Chondrocyte (in vitro differentiated cells): ENCODE measurements at places on chromosomes 2 and 18. TPM values are rescaled to one million over a fixed set of nuclear protein-coding genes. Genes with fewer than 3 reads are reported as not detected.

Gene SERPINB4
- total RNA-seq = not detected in 3 replicates

Gene ASPRV1
- 0.21 to 1.2 TPM (median 0.35 TPM) in 3 replicates for total RNA-seq

GRCh38 chr2:138760676-138761075, 19.5 kb downstream of the NXPH2 start:
- no peak for DNase-seq
- no peaks in the 10 kb centered on the region for H3K36me3 ChIP-seq
- H3K4me1 ChIP-seq = no peaks in the 10 kb centered on the region
- H3K4me3 ChIP-seq = no peak overlapping the region

Gene HMSD
- not detected in 3 replicates for total RNA-seq

Gene DSG1
- total RNA-seq = not detected in 3 replicates

DNA sequence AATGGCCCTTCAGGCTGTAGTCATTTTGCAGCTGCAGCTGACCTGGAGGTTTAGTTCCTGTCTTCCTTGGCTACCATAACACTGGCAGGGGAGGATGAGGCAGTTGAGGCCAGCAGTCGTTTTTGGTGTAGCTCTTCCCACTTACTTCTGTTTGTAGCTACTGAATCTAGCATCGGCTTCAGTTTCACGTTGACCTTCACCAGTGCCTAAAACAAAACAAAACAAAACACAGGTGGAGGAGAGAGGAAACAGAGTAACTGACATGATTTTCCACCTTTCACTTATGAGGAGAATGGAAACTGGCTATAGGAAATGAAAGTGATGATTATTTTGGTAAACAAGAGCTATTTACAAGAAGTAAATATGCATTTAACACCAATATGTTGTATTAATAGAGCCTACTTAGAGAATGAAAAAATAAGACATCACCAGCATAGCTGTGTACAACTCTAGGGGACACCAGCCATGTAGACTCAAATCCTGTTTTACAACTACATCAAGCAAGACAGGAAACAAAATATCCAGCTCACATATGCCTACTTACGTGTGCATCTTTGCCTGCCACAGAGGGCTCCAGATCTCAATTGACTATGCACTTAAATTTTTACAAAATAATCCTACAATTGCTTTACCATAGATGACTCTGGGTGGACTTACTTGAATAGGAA, 236.9 kb downstream of the AGPS start:
- H3K4me3 ChIP-seq = no peak overlapping the region
- H3K27me3 ChIP-seq = peaks cover 2% of the 10 kb centered on the region
- H3K36me3 ChIP-seq = no peaks in the 10 kb centered on the region
- no peak overlapping the region for H3K27ac ChIP-seq

Gene PARD6G
- total RNA-seq = 10.9 to 17.7 TPM (median 17.0 TPM) in 3 replicates

Gene IL36RN
- not detected in 3 replicates for total RNA-seq

- peaks cover 34% of the 10 kb centered on the region for H3K4me1 ChIP-seq
- no peaks in the 10 kb centered on the region for H3K36me3 ChIP-seq
- no peak overlapping the region for H3K4me3 ChIP-seq
- H3K27ac ChIP-seq = no peak overlapping the region
- H3K27me3 ChIP-seq = no peaks in the 10 kb centered on the region
Observed at GRCh38 chr2:10341193-10341592, 38.5 kb downstream of the HPCAL1 start.

Gene COL4A4
- total RNA-seq = 6.3 to 18.4 TPM (median 7.3 TPM) in 3 replicates

Gene MYL12B
- 241 to 327 TPM (median 323 TPM) in 3 replicates for total RNA-seq

Gene CYP26B1
- total RNA-seq = 2.7 to 4.9 TPM (median 4.7 TPM) in 3 replicates

- H3K36me3 ChIP-seq = peaks cover 19% of the 10 kb centered on the region
- DNase-seq = no peak
- H3K27ac ChIP-seq = peak overlapping the region; percentile 49
- H3K27me3 ChIP-seq = no peaks in the 10 kb centered on the region
- H3K4me3 ChIP-seq = no peak overlapping the region
- H3K4me1 ChIP-seq = peaks cover 21% of the 10 kb centered on the region
Observed at GRCh38 chr2:32496662-32497061, 131.2 kb upstream of the TTC27 start.

Gene TMEM163
- total RNA-seq = 0.07 TPM in 1 of 3 replicates, not detected in the others

GRCh38 chr2:196985511-196986183, 59.1 kb upstream of the PGAP1 start:
- H3K4me1 ChIP-seq = peaks cover 23% of the 10 kb centered on the region
- H3K27me3 ChIP-seq = no peaks in the 10 kb centered on the region
- DNase-seq = no peak
- H3K4me3 ChIP-seq = no peak overlapping the region

Gene MOGAT1
- total RNA-seq = not detected in 3 replicates

Gene NTSR2
- total RNA-seq = not detected in 3 replicates

DNA sequence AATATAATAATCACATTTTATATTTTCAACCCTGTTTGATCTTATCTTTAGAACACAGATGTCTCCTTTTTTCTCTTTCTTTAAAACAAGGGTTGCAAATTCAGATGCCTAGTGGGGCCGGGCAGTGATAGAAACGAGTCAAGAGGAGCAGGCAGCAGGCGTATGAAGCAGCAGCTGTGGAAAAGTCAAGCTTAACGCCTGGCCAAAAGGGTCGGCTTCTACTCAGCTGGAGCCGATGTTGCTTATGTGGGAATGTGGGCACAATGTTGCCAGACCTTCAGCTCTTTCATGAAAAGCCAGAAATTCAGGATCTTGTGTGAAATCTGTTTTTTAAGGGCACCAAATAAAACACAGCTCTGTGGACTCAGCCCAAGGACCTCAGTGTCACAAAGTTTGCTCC, 642.7 kb downstream of the ARHGAP15 start:
- H3K36me3 ChIP-seq = no peaks in the 10 kb centered on the region
- no peaks in the 10 kb centered on the region for H3K27me3 ChIP-seq
- no peak overlapping the region for H3K27ac ChIP-seq
- no peaks in the 10 kb centered on the region for H3K4me1 ChIP-seq
- no peak for DNase-seq

DNA sequence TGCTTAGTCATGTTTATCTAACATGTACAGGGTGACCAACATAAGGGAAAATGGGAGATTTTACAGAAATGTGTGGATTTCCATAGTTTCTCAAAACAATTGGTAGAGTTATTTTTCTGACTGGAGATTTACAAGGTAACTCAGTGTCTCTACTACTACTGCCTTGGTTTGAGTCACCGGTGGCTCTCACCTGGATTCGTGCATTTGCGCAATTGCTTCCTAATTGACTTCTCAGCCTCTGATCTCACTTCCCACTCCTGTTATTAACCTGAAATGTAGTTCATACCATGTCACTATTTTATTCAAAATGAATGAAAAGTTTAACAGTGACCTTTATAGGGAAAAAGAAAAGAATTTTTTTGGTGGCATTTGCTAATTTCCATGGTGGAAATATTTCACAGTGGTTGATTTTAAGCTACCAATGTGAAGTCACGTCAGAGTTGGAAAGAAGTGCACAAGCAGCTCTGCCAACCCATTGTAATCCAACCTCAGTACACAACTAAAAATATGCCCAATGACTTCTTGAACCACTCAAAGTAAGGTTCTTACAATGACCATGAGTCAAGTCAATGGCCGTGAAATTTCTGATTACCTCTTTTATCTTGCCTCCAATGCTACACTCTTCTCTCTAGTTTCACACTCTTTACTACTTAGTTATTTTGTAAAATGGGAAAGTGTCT, 94.0 kb downstream of the NYAP2 start:
- no peak overlapping the region for H3K27ac ChIP-seq
- no peaks in the 10 kb centered on the region for H3K36me3 ChIP-seq
- DNase-seq = no peak
- H3K27me3 ChIP-seq = no peaks in the 10 kb centered on the region
- H3K4me1 ChIP-seq = no peaks in the 10 kb centered on the region
- H3K4me3 ChIP-seq = no peak overlapping the region

DNA sequence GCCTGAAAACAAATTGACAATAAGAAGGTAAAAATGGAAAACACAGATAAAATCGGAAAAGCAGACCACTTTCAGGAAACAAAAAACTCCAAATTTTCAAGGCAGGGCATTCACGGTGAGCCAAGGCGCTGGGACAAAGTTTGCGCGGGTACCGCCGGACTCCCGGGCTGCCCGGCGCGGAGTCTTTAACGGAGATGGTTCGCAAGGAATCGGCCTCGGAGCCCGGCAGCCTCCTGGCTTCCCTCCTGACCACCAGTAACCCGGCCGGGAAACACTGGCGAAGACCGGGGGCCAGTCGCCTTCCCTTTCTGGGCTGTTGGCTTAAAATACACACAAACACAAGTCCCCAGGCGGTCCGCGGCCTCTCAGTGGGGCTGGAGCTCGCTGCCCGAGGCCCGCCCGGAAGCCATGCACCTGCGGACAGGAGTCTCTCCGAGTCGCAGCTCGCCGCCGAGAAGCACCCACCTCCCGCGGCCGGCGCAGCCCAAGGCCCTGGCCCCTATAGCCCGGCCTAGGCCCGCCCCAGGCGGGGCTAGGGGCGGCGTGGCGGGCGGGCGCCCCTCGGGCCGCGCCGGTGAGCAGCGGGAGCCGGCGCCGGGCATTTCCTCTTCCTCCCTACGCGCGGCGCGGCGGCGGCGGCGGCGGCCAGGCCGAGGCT, 622 bp upstream of the KCMF1 start:
- peak overlapping the region; percentile 97 for H3K27ac ChIP-seq
- H3K36me3 ChIP-seq = no peaks in the 10 kb centered on the region
- peak; percentile 92 for DNase-seq
- H3K27me3 ChIP-seq = no peaks in the 10 kb centered on the region
- peak overlapping the region; percentile 96 for H3K4me3 ChIP-seq

Gene PSMA8
- total RNA-seq = not detected in 3 replicates

Gene HPCAL1
- 18.7 to 44.0 TPM (median 19.3 TPM) in 3 replicates for total RNA-seq

- peaks cover 62% of the 10 kb centered on the region for H3K4me1 ChIP-seq
- no peaks in the 10 kb centered on the region for H3K27me3 ChIP-seq
- H3K27ac ChIP-seq = peak overlapping the region; percentile 91
Observed at GRCh38 chr2:27795093-27795834, 23.7 kb downstream of the MRPL33 start.

Gene CYRIA
- 2.0 to 2.1 TPM in 2 of 3 replicates, not detected in the other for total RNA-seq

Gene ERFE
- 1.8 to 10.3 TPM (median 9.4 TPM) in 3 replicates for total RNA-seq

Gene IL1RL2
- total RNA-seq = 0.07 to 0.46 TPM in 2 of 3 replicates, not detected in the other

DNA sequence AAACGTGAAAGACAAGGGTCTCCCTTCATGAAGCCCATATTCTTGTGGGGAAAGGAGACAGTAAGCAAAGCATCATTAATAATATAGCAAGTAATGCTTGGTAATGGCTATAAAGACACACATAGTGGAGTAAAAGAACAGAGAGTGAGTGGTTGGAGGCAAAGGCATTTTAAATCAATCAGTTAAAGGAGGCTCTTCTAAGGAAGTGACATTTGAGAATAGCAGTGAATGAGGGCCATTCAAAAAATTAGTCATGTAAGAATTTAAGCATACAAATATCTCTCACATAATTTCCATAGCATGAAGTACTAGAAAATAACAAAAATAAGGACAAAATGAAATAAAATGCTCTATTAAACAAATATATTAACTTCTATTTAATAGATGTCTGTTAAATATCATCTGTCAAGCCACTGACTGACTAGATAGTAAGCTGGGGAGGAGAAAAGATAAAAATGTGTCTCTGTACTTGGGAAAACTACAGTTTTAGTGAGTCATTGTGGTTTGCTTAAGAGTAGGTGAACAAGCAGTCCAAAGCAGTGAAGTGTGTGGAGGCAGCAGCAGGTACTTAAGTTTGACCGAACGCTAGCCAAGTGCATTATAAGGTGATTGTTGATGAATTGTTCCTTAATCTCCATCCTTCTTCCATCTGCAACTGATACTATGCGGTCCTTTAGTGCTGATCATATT, 160.1 kb downstream of the PARD3B start:
- no peak for DNase-seq
- H3K4me1 ChIP-seq = peaks cover 43% of the 10 kb centered on the region
- peak overlapping the region; percentile 58 for H3K27ac ChIP-seq
- H3K36me3 ChIP-seq = no peaks in the 10 kb centered on the region
- no peaks in the 10 kb centered on the region for H3K27me3 ChIP-seq
- H3K4me3 ChIP-seq = no peak overlapping the region

- DNase-seq = no peak
- no peaks in the 10 kb centered on the region for H3K27me3 ChIP-seq
Observed at GRCh38 chr2:69013840-69014821, 1.2 kb downstream of the ANTXR1 start.

- no peaks in the 10 kb centered on the region for H3K4me1 ChIP-seq
- H3K4me3 ChIP-seq = no peak overlapping the region
- no peaks in the 10 kb centered on the region for H3K27me3 ChIP-seq
Observed at GRCh38 chr2:137718786-137719185, 245.5 kb upstream of the HNMT start.

Gene AQP12A
- not detected in 3 replicates for total RNA-seq

Gene C2orf80
- total RNA-seq = not detected in 3 replicates

DNA sequence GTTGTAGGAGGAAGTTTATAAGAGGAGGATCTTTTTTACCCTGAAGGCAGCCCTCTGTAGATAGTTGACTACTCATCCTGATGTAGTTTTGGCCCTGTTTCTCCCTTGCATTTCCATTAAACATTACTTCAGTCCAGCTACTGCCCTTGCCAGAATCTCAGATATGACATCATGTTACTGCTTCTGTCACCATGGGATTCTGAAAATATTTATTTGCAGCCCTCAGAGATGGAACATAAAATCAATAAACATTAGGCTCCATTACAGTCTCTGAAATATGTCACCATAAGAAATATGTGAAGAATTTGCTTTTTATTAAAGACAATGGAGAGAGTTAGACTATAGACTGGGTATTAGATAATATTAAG, 68.7 kb upstream of the STK39 start:
- no peaks in the 10 kb centered on the region for H3K27me3 ChIP-seq
- peak overlapping the region; percentile 81 for H3K27ac ChIP-seq
- DNase-seq = no peak
- no peak overlapping the region for H3K4me3 ChIP-seq
- no peaks in the 10 kb centered on the region for H3K36me3 ChIP-seq

GRCh38 chr2:54673501-54673998, 49.9 kb upstream of the EML6 start:
- no peak for DNase-seq
- no peaks in the 10 kb centered on the region for H3K27me3 ChIP-seq
- H3K36me3 ChIP-seq = peaks cover 11% of the 10 kb centered on the region
- no peak overlapping the region for H3K4me3 ChIP-seq
- peaks cover 32% of the 10 kb centered on the region for H3K4me1 ChIP-seq

DNA sequence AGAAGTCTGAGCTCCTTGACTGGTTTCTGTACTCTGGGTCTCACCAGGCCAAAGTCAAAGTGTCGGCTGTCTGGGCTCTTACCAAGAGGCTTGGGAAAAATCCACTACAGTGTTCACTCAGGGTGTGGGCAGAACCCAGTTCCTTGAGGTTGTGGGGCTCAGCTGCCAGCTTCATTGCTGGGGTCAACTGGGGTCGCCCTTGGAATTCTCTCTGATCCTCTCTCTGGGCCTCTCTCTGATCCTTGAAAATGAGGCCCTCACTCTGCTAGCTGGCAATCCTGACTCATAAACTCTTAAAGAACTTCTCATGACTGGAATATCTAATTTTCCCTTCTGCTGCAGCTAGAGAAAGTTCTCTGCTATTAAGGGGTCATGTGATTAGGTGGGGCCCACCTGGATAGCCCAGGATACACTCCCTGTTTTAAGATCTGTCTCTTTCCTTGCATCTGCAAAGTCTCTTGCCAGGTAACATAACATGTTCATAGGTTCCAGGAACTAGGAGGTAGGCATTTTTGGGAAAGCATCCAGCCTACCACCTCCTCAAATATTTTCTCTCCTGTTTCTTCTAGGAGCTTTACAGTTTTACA, 66.3 kb downstream of the SP110 start:
- H3K27me3 ChIP-seq = no peaks in the 10 kb centered on the region
- H3K27ac ChIP-seq = no peak overlapping the region
- no peak for DNase-seq
- H3K4me1 ChIP-seq = peaks cover 4% of the 10 kb centered on the region

Gene MEP1B
- total RNA-seq = not detected in 3 replicates
